NCI-H1930 (cell line): ENCODE measurements at places on chromosomes 4 and X.

- no peak for DNase-seq
Observed at GRCh38 chrX:22043872-22044271, 11.7 kb downstream of the PHEX start.

- no peak for DNase-seq
Observed at GRCh38 chr4:1098311-1098925, 14.9 kb downstream of the RNF212 start.

GRCh38 chr4:104881136-104881886 is 265.4 kb upstream of the TET2 start:
- no peak for DNase-seq

- no peak for DNase-seq
Observed at GRCh38 chr4:70712150-70712549, 9.6 kb upstream of the RUFY3 start.

DNA sequence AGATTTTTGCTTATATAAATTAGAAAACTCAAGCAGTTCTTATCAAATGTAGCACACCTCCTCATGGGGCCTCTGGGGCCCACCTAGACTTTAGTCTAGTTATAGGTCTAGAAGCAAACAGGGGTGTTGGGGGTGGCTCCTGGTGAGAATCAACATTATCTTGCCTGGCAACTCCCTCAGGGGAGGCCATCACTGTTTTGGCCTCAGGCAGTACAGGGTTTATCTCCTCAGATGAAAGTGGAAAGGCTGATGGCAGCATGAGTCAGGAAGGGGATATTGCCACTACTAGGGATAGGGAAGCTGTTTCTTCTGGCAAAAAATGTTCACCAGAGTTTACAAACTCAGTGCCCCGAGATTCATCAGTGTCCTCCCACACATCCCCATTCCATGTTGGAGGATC is 232.4 kb upstream of the BMP3 start:
- no peak for DNase-seq

GRCh38 chrX:14356401-14356800 is 172.9 kb upstream of the GLRA2 start:
- DNase-seq, result no peak

GRCh38 chr4:135244056-135244455 is 1042.5 kb upstream of the PABPC4L start:
- DNase-seq, result no peak

DNA sequence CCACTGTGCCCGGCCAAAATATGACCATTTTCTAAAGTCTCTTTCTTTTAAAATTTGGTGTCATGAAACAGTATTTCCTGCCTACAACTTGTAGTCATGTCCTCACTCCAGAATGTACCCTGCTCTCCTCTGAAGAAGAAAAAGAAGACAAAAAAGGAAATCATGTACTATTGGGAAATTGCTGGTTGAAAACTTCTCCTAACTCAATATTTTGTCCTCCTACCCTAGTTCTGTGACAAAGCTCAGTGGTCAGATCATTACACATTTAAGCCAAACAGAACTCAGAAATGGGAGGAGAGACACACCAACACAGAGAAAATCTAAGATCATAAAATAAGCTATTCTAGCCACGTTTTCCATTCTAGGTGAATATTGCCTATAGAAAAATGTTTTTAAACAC is 127.7 kb downstream of the IRF2 start:
- no peak for DNase-seq

DNA sequence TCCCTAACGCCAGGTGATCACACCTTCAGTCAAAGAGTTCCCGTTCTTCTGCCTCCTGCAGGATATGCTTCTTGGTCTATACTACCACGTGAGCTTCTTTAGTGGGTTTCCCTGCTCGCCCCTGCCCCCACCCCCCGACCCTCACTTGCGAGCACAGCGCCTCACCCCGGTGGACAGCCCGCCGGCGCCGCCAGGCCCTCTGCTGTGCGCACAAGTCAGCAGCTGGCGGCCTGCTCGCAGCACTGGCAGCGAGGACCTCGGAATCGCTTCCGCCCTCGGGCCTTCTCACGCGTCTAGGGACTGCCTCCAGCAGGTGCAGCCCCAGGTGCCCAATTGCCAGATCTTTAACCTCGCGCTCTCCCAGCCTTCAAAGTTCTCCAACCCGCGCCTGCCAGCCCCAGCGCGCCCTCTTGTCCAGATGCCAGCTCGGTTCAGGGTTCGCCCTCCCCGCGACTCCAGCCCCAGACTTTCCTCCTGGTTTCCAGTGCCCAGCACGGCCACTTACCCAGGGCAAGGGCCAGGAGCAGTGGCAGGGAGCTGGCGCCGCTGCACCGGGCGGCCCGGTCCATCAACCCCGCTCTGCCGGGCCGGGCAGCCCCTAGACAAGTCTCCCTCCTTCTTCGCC is 454 bp downstream of the BTC start:
- peak; percentile 54 for DNase-seq

- no peak for DNase-seq
Observed at GRCh38 chrX:79084923-79085322, 59.6 kb upstream of the GPR174 start.

DNA sequence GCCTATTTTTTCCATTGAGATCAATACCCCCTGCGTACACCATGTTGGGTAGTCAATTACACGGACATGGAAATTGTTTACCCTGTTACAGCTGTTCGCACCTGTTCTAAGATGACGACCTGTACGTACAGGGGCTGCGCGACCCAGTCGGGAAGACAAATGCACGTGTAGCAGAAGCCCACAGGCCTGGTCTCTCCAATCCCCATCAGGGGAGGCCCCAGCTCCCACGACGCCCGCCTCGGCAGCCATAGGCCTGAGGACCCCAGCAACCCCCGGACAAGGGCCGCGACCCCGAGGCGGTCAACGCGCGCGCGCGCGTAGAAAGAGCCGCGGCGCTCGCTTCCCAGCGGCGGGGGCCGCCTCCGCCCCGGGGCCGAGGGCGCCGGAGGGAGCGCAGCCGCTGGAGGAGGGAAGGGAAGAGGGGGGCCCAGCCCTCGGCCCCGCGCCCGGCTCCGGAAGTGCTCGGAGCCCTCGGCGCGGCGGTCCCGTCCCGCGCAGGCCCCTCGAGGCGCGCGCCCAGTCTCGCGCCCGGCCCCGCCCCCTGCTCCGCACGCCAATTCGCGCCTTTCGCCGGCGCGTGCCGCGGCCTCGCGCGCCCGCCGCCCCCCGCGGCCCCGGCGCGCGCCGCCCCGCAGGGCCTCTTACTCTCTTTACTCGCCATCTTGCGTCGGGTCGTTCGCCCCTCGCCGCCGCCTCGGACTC is 618 bp downstream of the RBBP7 start:
- DNase-seq, result no peak

- DNase-seq, result no peak
Observed at GRCh38 chr4:174358829-174359228, 75.1 kb downstream of the CEP44 start.

- no peak for DNase-seq
Observed at GRCh38 chr4:77800077-77800476, 19.1 kb downstream of the CNOT6L start.
